ENCODE measurements at places on chromosomes 1 and 21.

DNA sequence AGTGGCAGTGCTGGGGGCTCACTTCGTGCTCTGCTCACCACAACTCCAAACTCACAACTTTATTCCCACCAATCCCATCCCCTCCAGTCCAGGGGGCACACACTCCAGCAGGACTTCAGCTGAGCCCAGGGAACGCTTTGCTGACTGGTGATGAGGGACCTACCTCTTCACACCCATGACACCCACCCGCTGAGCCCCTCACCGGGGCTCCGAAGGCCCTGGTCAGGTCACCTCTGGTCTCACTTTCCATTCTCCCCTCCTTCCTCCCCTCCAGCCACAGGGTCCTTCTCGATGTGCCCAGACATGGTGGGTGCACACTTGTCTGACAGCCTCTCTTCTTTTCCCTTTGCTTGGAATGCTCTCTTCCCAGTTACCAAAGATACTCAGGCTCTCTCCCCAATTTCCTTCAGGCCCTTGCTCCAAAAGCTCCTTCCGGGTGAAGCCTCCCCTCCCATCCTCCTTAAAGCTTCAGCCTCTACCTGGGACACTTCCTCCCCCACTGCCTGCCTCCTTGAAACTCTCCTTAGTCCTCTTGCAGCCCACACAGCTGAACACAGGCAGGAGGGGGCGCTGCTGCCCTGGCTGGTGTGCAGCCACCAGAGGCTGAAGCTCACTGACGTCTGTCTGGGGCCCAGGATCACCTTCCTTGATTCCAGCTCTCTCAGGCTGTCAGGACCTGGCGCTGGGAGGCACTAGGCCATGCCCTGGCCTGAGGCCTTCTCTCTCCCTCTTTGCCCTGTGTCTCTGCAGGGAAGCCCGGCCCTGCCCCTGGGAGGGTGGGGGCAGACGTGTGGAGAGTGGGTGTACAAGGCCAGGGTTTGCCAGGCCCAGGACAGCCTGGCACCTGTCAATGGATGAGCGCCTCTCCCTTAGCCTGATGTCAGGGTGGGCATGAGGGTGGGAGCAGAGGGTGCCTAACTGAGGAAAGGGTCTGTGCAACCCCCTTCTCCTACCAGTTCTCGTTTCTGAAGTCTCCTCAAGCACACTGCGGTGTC is 1.6 kb downstream of the KCNE1 start:
- DNase-seq: peak; percentile 71

GRCh38 chr1:44389437-44389836 is 15.6 kb upstream of the RNF220 start:
- no peak for DNase-seq

GRCh38 chr1:218656301-218657037 is 311.3 kb downstream of the TGFB2 start:
- DNase-seq: peak; percentile 33

GRCh38 chr1:155173478-155174323 is at the start of gene TRIM46:
Gene TRIM46, plus strand, starts transcription at chr1:155173849. Its CDS starts 118 bp downstream, at chr1:155173967.
- no peak for DNase-seq

DNA sequence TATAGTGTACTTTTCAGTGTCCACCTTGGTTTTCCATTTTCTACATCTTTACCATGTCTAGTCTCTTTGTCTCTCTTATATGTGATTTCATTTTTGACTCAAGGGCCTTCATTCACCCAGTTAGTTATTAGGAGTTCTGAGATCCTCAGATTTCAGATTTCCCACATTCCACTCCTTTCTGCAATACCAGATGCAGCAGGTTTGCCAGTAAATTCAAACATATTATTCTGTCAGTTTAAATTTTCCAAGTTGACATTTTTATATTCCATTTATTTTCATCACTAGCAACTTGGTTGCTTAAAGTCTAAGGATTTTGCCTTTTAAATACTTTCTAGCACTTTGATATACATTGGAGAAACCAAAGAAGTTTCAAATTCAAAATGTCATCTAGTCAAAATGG is 42.4 kb downstream of the ABL2 start:
- DNase-seq: no peak

DNA sequence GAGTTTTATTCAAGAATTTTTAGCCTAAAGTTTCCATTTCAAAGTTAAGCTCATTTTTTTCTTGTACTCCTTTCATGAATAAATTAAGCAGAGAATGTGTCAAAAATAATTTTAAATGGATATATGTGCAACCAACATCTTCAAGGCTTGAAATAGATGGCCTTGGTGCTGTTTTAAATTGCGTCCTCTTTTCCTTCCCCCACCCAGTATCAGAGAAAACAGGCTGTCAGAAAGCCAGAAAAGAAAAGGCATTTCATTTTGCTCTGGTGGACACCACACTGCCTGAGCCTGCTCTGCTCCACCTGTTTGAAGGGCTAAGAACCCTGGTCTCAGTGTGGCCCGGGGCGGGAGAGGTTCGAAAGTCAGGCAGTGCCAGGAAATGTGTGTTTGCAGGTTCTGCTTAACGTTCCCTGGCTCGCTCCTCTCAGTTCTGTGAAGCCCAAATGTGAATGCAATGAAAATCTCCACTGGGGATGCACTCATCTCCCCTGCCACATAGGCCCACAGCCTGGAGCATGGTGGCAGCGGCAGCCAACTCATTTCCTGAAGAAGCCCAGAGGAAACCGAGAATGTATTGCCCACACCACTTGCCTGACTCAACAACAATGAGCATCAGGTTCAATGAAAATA is 134.4 kb downstream of the SDCCAG8 start:
- DNase-seq: no peak

- DNase-seq: no peak
These were observed 277.6 kb downstream of the TM2D1 start for GRCh38 chr1:61447106-61447967.

DNA sequence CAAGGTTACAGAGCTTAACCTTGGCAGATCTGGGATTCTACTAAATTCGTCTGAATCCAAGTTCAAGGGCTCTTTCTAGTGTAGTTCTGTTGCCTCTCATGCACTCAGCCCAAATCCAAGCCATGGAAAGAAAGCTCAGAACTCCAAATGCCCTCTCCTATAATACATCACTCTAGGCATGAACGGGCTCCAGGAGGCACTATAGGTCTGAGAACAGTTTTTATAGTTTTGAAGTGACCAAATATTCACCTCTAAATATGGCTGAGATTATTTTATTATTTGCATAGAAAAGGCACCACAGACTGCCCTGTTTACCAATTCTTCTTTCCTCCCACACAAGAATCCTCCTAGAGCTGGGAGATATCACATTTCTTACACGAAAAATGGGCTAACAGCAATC is 327.9 kb upstream of the BEND5 start:
- no peak for DNase-seq
